Glutamatergic neuron (in vitro differentiated cells): ENCODE measurements at places on chromosomes 3 and 15. TPM values are rescaled to one million over a fixed set of nuclear protein-coding genes. Genes with fewer than 3 reads are reported as not detected.

DNA sequence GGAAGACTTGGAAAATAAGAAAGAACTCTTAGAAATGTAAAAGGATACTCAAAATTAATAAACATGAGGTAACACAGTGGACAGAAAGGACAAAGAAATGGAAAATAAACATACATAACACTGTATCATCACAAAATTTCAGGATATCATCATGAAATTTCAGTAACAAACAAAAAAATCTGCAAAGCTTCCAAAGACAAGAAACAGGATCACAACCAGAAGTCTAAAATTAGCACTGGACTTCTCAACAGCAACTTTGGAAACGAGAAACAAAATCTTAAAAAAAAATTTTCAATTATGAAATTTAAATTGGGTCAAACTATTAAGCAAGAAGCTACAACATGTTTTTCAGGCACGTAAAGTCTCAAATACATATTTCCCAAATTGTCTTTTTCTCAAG, 238.8 kb downstream of the STAG1 start:
- DNase-seq = no peak
- no peaks in the 10 kb centered on the region for H3K4me1 ChIP-seq
- H3K27me3 ChIP-seq = peaks cover 2% of the 10 kb centered on the region
- no peaks in the 10 kb centered on the region for H3K36me3 ChIP-seq
- no peak overlapping the region for H3K4me3 ChIP-seq

- no peak overlapping the region for H3K27ac ChIP-seq
- peaks cover 21% of the 10 kb centered on the region for H3K4me1 ChIP-seq
- peaks cover 9% of the 10 kb centered on the region for H3K27me3 ChIP-seq
Observed at GRCh38 chr3:10511809-10512494, 6.6 kb upstream of the ATP2B2 start.

GRCh38 chr15:70509282-70509662, 254.1 kb downstream of the UACA start:
- no peak overlapping the region for H3K27ac ChIP-seq
- H3K36me3 ChIP-seq = peaks cover 17% of the 10 kb centered on the region
- no peak for DNase-seq

- peaks cover 7% of the 10 kb centered on the region for H3K4me1 ChIP-seq
- H3K4me3 ChIP-seq = no peak overlapping the region
- H3K27ac ChIP-seq = no peak overlapping the region
- H3K27me3 ChIP-seq = peaks cover 6% of the 10 kb centered on the region
- DNase-seq = no peak
Observed at GRCh38 chr15:40234783-40235182, 4.1 kb upstream of the PAK6 start.

DNA sequence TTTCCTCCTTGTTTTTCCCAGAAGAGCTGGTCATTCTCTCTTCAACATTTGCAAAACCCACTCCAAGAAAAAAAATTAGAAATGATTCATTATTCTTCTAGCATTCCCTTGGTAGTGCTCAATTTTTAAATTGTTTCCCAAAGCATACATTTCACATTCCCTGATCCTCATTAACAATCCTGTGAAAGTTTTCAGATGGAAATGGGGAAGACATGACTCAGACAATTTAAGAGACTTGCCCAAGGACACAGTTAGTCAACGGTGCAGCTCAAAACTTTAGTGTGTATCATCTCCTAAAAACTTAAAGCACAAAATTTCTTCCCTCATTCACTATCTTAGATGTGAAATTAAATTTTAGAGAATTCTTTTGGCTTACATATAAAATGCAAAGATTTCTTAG, 17.1 kb upstream of the ABI3BP start:
- DNase-seq = no peak
- H3K27me3 ChIP-seq = peaks cover 3% of the 10 kb centered on the region
- H3K27ac ChIP-seq = no peak overlapping the region
- no peaks in the 10 kb centered on the region for H3K4me1 ChIP-seq
- H3K4me3 ChIP-seq = no peak overlapping the region

DNA sequence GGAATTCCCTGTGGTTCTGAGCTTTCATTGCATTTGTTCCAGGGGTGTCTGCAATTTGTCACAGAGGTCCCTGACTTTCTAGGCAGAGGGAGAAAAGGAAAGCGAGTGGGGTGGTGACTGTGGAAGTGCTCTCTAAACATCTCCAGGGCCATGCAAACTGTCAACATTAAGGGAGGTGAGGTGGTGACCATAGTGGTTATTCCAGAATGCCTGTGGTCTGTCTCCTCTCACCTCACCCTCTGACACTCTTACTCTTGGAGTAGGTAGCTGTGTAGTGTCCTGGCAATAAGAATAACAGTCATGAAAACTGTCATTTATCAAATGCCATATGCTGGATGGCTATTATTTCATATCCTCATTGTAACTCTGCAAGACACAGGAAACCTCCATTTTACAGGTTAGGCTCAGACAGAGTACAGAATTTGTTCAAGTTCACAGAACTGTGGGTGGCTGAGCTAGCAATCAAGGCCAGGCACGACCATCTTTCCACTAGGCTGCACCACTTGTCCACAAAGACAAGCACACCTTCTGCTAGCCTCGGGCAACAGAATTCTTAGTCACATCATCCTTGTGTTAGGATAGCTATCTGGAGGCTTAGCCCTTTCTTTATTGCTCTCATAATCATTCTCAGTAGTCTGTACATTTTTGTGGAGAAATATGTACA, 179.4 kb downstream of the CD47 start:
- no peak overlapping the region for H3K4me3 ChIP-seq
- no peaks in the 10 kb centered on the region for H3K4me1 ChIP-seq
- no peaks in the 10 kb centered on the region for H3K36me3 ChIP-seq
- H3K27me3 ChIP-seq = no peaks in the 10 kb centered on the region
- no peak overlapping the region for H3K27ac ChIP-seq
- DNase-seq = no peak

TMCO5A gene
- total RNA-seq = not detected

PLA2G4E gene
- 1.0 TPM for total RNA-seq
